ENCODE measurements at places on chromosomes 7 and 10. TPM values are rescaled to one million over a fixed set of nuclear protein-coding genes. Genes with fewer than 3 reads are reported as not detected.

- no peak for DNase-seq
Measured at GRCh38 chr7:37448011-37448635, 541 bp downstream of the ELMO1 start.

DNA sequence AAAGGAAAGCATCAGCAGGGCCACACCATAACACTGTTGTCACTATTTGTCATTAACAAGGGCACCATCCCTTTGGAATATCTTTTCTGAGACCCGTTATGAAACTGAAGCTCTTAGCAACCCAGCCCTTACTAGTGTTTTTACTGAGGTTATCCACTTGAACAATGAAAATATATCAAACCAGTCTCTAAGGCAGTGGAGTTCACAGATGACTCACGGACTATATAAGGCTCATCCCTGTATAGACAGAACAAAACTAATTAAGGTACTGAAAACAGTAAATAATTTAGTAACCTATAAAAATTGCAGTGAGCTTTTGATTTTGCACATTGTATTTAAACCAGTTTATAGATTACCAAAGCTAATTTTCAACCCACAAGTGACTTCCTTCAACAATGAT lies 196.0 kb downstream of the ELAPOR2 start:
- no peak for DNase-seq

GRCh38 chr10:78785991-78786390 lies 282.8 kb upstream of the ZMIZ1 start:
- no peak for DNase-seq

- DNase-seq, result no peak
Measured at GRCh38 chr10:113859261-113859660, 4.8 kb downstream of the NHLRC2 start.

DNA sequence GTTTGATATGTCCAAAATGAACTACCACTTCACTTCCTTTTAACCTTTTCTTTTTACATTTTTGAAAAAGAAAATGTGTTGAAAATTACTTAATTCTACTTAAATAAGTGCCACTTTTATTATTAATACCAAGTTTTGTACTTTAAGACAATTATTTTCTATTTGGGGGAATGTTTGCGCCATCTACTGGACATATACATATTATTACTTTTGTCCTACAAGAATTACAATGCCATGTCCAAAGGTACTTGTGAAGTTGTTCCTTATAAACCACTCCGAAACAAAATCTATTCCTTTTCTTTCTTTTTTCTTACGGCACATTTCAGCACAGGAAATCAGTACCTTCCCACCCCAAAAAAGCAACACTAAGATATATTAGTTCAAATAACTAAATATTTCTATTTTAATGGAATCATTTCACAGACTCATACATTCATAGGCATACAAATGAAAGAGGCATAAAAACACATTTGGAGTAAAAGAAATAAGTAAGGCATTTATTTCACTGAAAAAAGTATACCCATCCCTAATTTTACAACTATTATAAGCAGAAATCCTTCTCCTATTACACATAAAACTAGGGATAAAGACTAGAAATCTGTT lies 169.9 kb downstream of the RNF133 start:
- peak; percentile 37 for DNase-seq

DNA sequence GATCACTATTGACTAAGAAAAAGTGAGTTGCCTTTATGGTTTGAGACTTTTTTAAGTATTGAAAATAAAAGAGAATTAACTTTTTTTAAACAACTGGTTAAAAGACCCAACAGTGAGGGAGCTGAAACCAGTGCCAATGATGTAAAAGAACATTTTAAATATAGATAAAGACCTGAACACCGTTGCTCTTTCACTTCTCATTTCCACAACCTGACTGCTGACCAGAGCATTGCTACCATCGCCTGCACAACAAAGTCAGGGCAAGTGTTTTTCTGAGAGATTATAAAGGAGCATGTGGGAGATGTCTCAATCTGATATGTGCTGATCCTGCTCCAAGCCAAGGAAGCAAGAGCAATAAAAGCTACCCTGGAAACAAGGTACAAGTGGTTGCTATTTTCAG lies 34.7 kb downstream of the IMMP2L start:
- DNase-seq, result no peak

DNA sequence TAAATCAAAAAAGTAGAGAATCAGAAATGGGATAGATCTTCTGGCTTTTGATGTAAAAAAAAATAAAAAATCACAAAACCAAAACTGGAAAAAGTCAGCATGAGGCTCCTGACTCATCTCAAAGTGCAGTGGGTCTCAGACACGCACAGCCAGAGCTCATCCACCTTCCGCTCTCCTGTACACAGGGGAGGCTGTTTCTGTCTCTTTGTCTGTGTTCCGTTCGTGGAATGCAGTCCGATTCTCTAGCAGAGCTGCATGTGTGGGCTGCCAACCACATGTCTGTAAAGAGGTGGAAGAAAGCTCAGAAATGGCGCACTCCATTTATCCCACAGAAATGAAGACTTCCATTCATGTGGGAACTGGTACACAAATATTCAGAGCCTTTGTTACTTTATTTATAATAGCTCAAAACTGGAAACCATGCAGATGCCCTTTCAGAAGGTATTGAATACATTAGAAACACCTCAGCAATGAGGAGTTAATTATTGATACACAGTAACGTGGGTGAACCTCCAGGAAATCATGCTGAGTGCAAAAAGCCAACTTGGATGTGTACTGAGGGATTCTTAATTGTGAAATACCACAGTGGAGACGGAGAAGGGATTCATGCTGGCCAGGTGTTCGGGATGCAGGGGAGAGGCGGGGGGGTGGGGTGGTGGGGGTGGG lies 123.3 kb downstream of the TRRAP start:
- DNase-seq, result no peak

DNA sequence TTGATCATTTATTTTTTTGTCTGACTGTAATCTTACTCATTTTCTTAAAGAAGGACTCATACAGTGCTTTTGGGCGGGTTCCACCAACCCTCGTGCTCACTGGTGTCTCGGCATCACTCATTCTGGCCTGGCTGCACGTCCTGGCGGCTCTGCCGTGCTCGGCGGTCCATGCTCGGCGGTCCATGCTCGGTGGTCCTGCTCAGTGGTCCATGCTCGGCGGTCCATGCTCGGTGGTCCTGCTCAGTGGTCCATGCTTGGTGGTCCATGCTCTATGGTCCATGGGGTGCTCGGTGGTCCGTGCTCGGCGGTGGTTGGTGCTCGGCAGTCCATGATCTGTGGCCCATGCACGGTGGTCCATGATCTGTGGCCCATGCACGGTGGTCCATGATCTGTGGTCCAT lies 72.5 kb downstream of the WDR37 start:
- no peak for DNase-seq

GRCh38 chr10:37831495-37832333 lies 25.7 kb downstream of the ZNF248 start:
- no peak for DNase-seq

- no peak for DNase-seq
Measured at GRCh38 chr10:97948822-97949221, 81.6 kb downstream of the CRTAC1 start.

- DNase-seq, result peak; percentile 81
Measured at GRCh38 chr10:21978191-21978862, 25.2 kb downstream of the DNAJC1 start.

DNA sequence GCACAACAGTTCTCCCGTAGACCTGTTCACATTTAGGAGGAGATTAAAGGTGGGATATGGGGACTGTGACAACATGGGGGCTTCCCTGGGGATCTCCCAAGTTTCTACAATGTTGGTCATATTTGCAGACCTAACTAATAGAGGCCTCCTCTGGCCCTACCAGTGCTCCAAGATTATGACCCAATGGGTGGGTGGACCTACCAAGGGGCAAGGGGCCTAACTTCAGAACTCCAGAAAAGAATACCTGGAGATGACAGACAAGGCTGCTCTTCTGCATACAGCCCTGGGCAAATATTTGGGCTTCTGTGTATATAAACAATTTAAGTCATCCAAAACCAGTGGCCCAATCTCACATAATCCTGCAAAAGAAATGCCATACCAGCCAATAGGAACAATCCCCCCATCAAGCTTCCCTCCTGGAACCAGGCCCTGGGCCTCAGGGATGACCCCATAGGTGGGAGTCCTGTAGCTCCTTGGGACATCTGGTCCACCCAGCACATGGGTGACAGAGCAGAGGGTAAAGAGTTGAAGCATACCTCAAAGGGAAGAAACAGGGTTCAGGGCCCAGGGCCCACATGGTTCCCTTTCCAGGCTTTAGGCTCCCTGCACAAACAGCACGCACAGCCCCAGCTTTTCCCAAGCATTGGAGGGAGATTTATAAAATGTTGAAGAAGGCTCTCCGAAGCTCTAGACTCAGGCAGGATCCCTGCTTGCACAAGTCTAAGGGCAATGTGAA lies 86.1 kb upstream of the CHST15 start:
- no peak for DNase-seq

DNA sequence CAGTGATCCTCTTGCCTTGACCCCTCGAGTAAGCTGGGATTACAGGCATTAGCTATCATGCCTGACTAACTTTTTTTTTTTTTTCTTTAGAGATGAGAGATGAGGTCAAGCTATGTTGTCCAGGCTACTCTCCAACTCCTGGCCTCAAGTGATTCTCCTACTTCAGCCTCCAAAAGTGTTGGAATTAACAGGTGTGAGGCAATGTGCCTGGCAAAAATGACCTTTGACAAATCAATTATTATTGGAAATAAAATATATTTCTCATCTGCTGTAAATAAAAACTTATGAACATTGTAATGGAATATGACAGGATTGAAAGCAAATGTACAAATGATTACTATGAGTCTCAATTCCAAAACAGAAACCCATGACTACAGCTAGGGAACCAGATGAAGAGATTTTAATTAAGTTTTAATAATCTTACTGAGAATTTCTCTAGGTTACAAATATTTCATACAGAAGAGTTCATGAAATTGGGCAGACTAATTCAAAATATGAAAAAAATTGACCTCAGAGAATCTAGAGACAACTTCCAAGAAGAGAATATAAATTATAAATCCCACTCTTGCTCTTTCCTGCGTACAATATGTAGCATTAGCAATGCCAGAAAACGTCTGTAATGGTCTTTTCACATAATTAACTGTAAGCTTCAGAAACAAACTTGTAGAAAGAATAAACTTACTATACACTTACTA lies 414.7 kb downstream of the DGKB start:
- no peak for DNase-seq

GRCh38 chr10:56318816-56319215 lies 42.2 kb downstream of the ZWINT start:
- DNase-seq, result no peak

GRCh38 chr7:5633161-5634106 lies 148.0 kb downstream of the RNF216 start:
- no peak for DNase-seq

GRCh38 chr7:128908750-128909624 lies 1.5 kb downstream of the KCP start:
- no peak for DNase-seq

GRCh38 chr10:79457256-79457785 lies 11.9 kb upstream of the ZCCHC24 start:
- DNase-seq, result no peak

DNA sequence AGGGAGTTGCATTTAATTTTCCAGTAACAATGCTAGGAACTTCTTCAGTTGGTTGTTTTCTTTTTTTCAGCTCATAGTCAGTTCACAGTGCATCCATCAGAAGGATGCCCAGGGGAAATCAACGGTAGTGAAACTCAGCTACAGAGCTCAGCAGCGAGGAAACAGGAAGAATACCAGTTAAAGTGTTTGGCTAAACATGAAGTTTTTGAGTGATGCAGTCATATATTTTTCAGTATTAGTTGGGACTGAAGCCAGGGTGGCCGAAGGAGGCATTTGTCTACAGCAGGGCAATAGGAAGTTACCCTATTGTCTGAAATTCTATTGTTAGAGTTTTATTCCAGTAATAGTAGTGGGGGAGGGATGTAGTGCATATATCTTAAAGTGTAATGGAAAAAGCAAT lies 45.3 kb upstream of the MALRD1 start:
- DNase-seq, result no peak

- DNase-seq, result no peak
Measured at GRCh38 chr10:80259405-80259871, 30.0 kb downstream of the MAT1A start.

GRCh38 chr10:22986771-22987542 lies 59.1 kb downstream of the ARMC3 start:
- DNase-seq, result peak; percentile 38

Gene CUBN
- total RNA-seq, result 0.83 TPM

Gene PRDX3
- total RNA-seq, result 195 TPM

Gene IL2RA
- total RNA-seq, result not detected

Gene WEE2
- not detected for total RNA-seq

Gene INMT
- total RNA-seq, result 1.7 TPM

Gene SUPV3L1
- 24.4 TPM for total RNA-seq

Gene EVX1
- not detected for total RNA-seq

Gene SAP25
- total RNA-seq, result not detected

Gene OR2A42
- not detected for total RNA-seq

Gene LLCFC1
- total RNA-seq, result not detected

Measured in IMR-90 (cell line).